ENCODE measurements at places on chromosomes 3 and 15.

DNA sequence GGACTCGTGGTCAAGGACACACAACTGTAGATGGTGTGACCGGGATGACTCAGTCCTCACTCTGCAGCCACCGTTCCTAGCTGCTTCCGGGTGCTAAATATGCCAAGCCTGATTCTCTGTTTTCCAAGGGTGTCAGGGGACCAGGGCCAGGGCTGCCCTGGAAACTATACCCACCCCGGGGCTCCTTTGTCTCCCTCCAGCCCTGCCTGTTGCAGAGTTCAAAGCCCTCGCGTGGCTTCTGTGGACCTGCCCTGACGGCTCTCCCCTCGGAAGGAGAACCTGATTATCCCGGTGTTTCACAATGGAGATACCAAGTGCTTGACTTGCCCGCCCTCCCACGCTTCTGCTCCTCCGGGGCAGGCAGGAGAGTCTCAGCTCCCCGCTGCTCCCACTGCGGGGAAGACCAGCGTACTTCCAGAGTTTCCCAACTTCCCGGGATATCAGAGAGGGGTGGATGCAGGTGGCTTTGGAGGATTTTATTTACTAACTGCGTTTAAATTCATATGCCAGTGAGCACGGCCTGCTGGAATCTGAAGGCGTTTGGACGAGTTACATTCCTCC is 125.0 kb downstream of the ASB7 start:
- DNase-seq: no peak

- DNase-seq: no peak
Observed at GRCh38 chr3:59908280-59908679, 858.5 kb upstream of the CFAP20DC start.

DNA sequence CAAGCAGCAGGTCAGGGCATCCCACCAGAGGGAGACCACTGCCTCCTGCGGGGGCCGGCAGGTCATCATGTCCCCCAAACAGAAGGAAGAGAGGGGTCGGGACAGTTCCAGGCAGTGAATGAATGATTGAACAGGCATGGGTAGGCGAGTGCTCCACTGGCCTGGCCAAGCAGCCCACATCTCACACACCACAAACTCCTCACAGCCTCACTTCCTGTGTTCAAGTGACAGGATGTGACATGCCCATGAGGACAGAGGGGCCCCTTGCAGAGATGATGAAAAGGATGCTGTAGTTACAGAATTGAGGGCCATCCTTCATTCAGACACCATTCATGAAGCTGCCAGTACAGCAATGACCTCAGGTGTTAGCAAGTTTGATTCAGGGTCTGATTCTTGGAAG is 3.7 kb downstream of the IQSEC1 start:
- no peak for DNase-seq

GRCh38 chr15:72169236-72169920 is 28.2 kb downstream of the GRAMD2A start:
- DNase-seq: no peak

DNA sequence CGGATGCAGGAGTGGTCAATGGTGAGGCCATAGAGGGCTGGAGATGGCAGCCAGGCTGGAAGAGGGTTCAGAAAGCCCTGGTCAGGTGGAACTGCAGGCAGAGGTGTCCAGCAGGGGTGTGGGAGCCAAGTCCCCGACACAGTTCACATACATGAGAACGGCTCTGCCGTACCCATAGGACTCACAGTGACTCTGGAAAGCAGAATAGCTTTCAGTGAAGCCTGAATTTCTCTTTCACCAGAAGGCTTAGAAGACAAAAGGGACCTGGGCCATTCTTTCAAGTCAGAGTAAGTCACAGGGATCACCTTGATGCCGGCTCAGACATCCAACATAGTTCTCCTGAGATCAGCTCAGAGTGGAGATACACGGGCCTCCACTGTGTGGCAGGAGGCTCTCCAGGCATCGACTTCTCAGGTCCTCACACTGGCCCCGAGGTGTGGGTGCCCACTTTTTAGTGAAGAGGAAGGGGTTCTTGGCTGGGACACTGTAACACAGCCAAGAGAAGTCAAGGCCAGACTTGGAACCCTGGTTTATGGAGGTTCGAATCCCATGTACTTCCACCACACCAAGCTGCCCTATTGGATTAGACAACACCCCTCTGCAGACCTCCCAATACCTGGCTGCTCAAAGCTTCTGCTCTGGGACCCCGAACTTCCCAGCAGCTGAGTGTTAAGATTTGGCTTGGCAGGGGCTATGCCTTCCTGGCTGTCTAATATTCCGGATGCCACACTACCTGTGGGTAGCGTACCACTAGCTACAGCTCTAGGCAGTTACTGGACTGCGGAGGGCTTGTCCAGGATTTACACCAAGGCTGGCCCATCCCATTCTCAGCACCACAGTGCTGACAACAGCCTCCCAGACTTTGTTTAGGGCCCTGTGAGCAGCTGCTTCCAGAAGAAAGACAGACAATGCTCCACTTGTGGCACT is 40.4 kb upstream of the RAB6B start:
- no peak for DNase-seq

- DNase-seq: no peak
Observed at GRCh38 chr3:193594946-193595689, 2.1 kb downstream of the OPA1 start.

GRCh38 chr3:11625376-11626083 is 18.2 kb downstream of the VGLL4 start:
- no peak for DNase-seq

GRCh38 chr15:75841626-75842025 is 1.6 kb upstream of the UBE2Q2 start:
- no peak for DNase-seq

GRCh38 chr15:27336676-27337075 is 365.7 kb downstream of the GABRG3 start:
- no peak for DNase-seq

GRCh38 chr3:151052346-151052745 is 33.1 kb upstream of the MED12L start:
- DNase-seq: no peak

DNA sequence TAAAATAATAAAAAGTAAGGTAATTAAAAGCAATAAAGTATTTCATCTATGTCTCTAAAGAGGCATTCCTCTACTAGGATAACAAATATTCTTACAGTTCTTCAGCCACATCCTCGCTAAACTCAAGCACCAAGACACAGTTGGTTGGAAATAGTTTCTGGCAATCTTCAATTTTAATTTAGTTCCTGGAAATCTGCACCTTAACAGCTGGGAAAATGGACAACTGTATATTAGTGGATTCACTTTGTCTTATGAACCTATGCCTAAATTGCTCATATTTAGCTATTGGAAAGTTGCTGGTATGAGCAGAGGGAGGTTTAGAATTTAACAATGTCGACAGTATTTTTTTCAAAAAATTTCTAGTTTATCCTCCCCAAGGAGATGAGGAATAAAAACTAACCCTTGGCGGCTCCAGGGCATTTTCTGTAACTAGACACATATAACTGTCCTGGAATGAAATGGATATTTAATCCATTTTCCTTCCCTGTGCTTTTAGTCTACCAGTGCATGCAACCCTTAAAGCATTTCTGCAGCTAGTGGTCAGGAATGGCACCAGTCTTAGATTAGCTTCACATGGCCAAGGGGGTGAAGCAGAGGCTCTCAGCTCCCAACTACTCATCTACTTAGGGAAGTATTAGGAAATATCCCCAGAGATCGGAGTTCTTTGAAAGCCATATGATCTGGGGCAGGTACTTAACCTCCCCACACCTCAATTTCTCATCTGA is 290.0 kb upstream of the THBS1 start:
- DNase-seq: no peak

GRCh38 chr3:184316792-184317191 is 2.4 kb downstream of the EIF4G1 start:
- no peak for DNase-seq

- no peak for DNase-seq
Observed at GRCh38 chr3:194212845-194213331, 76.9 kb downstream of the HES1 start.

GRCh38 chr15:66718220-66718988 is 16.4 kb downstream of the SMAD6 start:
- DNase-seq: no peak

DNA sequence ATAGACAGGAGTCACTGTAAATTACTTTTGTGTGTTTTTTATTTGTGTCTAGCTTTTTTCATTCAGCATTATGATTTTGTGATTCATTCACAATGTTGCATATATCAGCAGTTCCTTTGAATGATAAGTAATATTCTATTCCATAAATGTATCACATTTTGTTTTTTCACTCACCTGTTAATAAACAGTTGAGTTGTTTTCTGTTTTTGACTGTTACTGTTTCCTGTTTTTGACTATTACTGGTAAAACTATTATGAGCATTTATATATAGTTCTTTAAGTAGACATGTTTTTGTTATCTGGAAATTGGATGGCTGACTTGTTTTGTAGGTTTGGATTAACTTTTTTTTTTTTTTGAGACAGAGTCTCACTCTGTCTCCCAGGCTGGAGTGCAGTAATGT is 138.4 kb downstream of the RSRC1 start:
- no peak for DNase-seq

GRCh38 chr15:83998486-83998885 is 237.1 kb upstream of the GOLGA6L4 start:
- no peak for DNase-seq

GRCh38 chr15:35136321-35137189 is 51.5 kb upstream of the NANOGP8 start:
- no peak for DNase-seq

- DNase-seq: no peak
Observed at GRCh38 chr3:183533412-183534132, 21.9 kb downstream of the KLHL6 start.

DNA sequence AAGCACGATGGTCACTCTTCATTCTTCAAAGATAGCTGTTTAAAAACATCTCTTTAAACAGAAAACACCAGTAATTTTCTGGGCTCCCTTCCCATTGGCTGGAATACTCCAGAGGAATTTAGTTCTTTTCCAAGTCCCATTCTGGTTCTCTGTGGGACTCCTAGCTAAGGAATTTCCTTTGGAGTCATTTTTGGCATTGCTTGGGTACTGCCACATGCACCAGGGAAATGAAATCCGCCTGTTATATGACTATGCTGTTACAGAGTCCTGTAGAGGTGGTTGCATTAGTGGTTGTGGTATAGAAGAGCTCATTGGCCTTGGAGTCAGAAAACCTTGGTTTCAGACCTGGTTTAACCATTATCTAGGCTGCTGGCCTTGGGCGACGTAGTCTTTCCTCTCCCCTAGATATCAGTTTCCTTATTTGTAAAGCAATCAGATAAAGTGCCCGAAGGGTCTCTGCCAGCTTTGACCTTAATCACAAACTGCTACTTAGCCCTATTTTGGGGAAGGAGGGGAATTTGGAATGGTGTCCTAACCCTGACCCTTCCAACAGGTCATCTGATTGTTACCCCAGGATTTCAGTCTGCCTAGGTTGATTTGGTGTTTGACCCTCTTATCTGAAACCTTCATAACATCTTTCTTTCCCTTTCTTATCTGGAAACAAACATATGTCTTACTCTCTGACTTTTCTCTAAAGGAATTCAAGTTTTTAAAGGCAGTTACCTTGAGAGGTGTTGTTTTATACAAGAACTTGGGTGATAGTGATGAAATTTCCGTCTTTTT is 13.4 kb downstream of the RTP1 start:
- DNase-seq: no peak

- no peak for DNase-seq
Observed at GRCh38 chr15:81310480-81310879, 13.5 kb downstream of the STARD5 start.

DNA sequence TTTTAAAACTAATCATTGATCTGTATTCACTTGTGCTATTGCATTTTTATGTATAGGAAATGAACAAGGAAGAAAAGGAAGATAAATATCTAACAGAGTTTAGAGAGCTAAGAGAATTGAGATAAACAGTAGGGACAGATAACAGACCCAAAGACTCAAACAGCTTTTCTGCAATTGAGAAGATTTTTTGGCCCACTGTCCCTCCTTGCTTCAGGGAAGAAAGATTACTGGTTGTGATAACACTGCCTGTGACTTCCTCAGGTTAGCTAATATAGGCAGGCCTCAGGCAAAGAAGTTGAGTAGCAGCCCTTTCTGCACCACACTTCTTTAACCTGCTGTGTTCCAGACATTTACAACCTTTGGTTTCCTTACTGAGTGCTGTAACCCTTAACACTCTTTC is 2.7 kb upstream of the COX17 start:
- no peak for DNase-seq

- DNase-seq: no peak
Observed at GRCh38 chr3:18379647-18380046, 45.5 kb downstream of the SATB1 start.

GRCh38 chr3:25872200-25872877 is 82.4 kb downstream of the OXSM start:
- no peak for DNase-seq

GRCh38 chr3:132325103-132325606 is 7.9 kb downstream of the ACP3 start:
- DNase-seq: no peak

DNA sequence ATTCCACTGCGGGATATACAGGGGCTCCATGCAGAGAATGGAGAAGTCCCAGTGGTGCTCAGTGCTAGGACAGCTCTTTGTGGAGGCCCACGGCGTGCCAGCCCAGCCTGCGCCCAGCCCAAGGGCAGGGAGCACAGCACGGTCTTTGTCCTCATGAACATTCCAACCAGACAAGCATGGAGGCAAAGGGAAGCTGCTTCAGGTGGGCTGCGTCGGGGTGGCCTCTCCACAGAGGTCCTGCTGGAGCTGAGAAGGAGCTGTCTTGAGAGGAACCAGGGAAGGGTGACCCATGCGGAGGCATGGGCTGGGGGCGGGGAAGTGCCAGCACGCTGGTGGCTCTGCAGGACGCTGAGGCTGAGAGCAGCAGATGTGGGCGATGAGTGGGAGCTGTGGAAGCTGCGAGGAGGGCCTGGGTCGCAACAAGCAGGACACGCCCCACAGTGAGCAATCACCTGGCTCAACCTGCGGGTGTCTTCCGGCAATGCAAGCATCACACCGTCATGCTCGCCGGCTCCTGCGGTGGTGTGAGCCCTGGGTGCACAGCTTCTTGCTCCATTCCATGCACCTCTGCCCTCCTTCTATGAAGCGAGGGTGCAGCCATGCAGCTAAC is 14.0 kb upstream of the KLF15 start:
- no peak for DNase-seq

DNA sequence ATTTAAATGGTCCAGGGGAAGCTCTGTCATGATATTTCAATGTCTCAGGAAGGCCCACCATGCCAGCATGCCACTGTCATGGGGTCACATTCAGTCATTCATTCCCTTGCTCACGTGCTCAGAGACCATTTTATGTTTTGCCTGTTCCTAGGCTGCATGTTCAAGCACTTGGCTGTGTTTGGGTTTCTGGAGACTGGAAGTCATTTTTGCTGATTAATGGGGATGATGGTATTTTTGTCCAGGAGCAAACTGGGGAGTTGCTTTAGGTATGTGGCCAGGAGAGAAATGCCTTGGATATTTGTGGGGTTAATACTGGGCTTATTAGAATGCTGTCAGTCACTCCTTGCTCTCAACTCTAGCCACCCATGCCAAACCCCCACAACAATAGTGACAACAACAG is 303.5 kb downstream of the PTPRG start:
- no peak for DNase-seq

DNA sequence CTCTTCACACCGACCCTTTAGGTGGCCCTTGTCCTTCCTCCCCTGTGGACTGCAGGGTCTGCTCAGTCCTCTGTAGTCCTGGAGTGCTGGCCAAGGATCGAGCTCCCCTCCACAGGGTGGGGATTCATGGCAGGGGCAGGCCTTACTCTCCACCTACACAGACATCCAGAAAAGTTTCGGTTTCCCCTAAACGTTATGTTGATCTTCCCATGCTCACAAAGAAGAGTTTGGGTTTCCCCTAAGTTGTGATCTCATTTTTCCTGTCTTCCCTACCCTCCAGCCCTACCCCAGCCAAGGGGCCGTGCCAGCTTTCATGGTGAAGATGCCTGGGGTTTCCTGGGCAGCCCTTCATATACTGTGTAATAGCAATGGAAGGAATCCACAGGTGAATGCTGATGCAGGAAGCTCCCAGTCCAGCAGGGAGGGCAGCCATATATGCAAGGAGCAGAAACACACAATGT is 10.3 kb downstream of the STOML1 start:
- DNase-seq: no peak

All from NCI-H2107 (cell line).